GM06990 (cell line): ENCODE measurements at places on chromosomes 3 and 15.

DNA sequence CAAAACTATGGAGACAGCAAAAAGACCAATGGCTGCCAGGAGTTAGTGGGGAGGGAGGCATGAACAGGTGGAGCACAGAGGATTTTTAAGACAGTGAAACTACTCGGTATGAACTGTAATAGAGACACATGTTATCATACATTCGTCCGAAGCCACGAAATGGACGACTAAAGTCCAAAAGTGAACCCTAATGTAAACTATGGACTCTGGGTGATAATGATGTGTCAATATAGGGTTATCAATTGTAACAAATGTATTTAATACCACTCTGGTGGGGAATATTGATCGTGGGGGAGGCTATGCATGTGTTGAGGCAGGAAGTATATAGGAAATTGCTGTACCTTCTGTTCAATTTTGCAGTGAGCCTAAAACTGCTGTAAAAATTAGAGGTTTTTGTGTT, 107.0 kb downstream of the CPN2 start:
- no peak for DNase-seq

GRCh38 chr3:73175698-73176097, 114.2 kb downstream of the EBLN2 start:
- no peak for DNase-seq

- no peak for DNase-seq
Observed at GRCh38 chr15:66740802-66741201, 38.8 kb downstream of the SMAD6 start.

DNA sequence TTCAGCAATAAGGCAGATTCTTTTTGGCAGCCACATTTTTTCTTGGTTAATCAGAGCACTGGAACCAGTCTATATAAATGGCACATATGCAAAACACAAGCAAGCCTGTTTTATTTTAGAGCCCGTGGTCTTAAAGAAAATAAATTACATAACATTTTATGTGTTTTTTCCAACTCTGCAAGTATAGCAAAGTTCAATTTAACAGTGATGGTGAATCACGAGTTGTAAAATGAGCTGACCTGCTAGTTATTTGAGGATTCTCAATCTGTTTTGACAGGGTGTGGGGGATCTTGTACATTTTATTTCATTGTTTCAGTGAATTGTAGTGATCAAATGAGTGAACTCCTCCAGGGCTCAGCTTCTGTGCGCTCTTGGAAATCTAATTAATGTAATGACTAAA, 2.7 kb downstream of the ARHGEF26 start:
- DNase-seq = no peak

- no peak for DNase-seq
Observed at GRCh38 chr3:194984622-194985021, 286.3 kb downstream of the XXYLT1 start.

GRCh38 chr3:57974796-57975388, 33.3 kb upstream of the FLNB start:
- DNase-seq = no peak

DNA sequence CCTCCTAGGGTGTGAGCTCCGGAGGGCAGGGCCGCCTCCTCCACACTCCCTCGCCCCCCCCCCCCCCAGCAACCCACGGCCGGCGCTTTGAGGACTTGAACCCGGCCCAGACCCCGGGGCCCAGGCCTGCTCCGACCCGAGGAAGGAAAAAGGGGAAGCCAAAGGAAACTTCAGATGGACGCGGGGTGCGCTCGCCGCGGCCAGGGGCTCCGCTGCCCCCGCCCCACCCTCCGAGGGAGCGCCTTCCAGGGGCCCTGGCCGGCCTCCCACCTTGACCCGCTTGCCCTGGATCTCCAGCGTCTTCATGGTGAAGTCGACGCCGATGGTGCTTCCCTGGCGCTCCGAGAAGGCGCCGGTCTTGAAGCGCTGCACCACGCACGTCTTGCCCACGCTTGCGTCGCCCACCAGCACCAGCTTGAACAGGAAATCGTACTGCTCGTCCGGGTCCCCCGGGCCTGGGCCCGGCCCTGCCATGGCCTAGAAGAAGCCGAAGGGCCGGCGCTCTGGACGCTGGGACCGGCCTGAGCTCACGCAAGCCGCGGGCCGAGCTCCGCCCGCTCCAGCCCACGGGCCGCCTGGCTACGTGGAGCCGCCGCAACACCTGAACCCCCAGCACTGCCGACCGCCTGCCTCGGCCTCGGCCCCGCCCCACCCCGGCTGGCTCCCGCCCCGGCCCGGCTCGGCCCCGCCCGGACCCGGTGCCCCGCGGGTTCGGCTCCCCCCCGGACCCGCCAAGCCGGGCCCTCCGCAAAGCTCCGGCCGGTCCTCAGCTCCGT, 400 bp downstream of the RAB43 start:
- peak; percentile 76 for DNase-seq

- DNase-seq = no peak
Observed at GRCh38 chr3:87501076-87501475, 224.7 kb upstream of the POU1F1 start.

- DNase-seq = no peak
Observed at GRCh38 chr15:95281470-95281869, 1049.0 kb upstream of the NR2F2 start.

DNA sequence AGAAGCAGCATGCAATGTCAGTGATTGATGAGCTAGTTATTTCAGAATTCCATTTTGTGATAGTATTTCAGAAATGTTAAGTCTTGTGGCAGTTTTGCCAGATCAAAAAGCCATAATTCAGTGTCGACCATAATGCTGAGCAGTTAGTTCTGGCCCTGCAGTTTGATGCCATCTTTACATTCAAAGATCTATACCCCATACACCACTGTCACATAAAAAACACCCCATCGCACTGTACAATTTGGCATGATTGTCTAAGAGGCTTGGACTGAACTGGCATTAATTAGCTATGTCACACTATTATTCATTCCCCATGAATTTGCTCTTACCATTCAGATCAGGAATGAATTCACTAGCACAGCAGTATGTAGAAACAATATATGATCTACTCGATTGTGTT, 127.7 kb upstream of the EPHA3 start:
- no peak for DNase-seq
